ENCODE measurements at places on chromosomes 13 and 19.

DNA sequence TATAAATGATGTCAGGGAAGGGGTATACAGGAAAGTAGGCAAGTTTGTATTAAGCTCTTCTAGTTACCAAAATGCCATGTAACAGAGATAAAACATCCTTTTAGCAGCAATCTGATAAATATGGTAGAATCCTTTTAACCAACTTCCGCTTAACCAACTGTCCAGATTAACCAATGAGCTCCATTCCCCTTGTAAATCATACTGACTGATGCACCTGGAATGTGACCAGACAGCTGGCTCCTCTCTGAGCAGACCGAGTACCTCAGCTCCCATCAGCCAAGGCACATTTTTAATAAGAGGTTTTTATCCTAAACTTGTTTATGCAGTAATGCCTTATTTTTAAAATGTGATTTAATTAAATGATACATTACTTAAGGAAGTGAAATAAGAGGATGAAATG, 66.4 kb downstream of the KLF12 start:
- DNase-seq: no peak

GRCh38 chr19:18473003-18473705, 35.2 kb upstream of the ISYNA1 start:
- DNase-seq: no peak

GRCh38 chr13:44206434-44206833, 167.2 kb upstream of the SERP2 start:
- DNase-seq: no peak

- no peak for DNase-seq
These were observed at the start of gene SYDE1 for GRCh38 chr19:15107061-15108010. Gene SYDE1 (plus strand): TSS chr19:15107401. CDS start chr19:15107434, 33 bp downstream.

DNA sequence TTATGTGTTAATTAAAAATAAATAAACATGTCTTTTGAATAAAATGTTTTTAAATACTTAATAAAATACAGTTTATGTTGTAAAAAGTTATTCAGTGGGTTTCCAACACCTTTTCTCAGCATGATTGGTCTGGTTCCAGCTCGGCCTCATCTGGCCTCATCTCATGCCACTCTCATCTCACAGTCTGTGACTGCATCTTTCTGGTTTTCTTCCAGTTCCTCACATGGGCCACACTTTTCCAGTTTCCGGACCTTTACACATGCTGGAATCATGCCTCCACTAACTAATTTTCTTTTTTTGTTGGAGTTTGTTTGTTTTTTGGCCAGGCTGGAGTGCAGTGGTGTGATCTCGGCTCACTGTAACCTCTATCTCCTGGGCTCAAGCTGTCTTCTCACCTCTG, 82.5 kb downstream of the RUBCNL start:
- no peak for DNase-seq

GRCh38 chr19:44747739-44748425, 626 bp upstream of the BCL3 start:
- DNase-seq: no peak
